Activated T-cell treated with anti-CD3 and anti-CD28 coated beads, Interleukin-2, amount 50 U/mL, for 24 hours (primary cell): ENCODE measurements at places on chromosomes 1 and 21.

DNA sequence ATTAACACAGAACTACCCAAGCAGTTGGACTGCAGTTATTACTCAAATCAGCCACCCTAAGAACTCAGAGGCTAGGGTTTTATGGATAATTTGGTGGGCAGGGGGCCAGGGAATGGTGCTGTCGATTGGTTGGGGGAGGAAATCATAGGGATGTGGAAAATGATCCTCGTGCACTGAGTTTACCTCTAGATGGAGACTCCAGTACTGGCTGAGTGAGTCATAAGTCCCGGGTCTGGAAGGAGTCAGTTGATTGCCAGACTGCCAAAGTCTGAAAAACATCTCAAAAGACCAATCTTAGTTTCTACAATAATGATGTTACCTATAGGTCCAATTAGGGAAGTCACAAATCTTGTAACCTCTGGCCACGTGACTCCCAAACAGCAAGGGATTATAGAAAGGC is 257.5 kb upstream of the PRMT6 start:
- DNase-seq: no peak

GRCh38 chr1:42335809-42336518 is 929 bp upstream of the FOXJ3 start:
- DNase-seq: no peak

DNA sequence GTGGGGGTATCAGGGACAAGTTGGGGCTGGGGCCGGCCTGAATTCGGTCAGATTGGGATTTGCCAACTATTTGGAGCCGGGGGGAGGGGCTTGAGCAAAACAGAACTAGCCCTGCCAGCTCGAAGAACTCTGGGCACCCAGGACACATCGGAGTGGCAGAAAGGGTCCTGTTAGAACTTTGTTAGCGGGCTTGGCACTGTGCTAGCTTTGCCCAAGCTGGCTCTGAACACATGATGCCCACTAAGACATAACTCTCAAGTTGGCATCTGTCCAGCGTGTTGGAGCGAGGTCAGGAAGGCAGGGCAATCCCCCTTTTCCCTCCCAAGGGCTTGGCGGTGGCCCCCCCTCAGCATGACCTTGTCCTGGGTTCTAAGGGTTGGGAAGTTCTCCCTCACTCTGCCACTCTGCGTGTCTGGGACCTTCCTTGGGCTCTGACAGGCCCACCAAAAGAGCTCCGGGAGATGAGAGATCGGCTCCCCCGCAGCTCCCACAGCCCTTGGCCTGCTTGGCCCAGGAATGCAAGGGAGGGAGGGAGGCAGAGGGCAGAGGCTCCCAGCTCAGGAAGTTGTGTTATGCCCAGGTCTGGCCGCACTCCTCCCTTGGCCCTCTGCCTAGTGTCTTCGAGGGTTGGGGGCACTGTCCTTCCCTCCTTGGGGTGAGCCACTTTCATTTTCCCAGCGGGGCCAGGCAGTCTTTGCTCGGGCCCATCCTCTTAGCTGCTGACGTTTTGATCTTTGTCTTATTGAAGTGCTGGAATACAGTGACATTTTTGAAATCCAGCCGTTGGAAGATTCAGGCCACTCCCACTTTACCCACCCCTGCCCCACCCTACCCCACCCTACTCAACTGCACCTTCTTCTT is 1.2 kb downstream of the LMNA start:
- no peak for DNase-seq

DNA sequence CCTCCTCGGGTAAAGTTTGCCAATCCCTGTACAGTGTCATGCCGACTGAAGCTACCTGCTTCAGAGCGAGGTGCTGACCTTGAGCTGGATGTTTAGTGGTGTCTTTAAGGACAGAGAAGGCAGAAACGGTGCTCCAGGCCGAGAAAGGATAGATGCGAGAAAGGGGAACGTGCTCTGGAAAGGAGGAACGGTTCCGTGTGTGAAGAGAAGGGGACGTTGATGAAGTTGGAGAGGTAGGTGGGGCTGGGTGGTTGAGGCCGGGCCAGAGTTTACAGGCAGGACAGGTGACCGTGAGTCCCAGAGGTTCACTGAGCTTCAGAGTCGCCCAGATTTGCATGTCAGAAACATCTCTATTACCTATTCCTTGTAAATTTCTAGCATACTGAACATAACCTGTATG is 90.7 kb downstream of the SCCPDH start:
- DNase-seq: no peak

GRCh38 chr1:219391297-219391696 is 217.6 kb downstream of the LYPLAL1 start:
- DNase-seq: no peak

DNA sequence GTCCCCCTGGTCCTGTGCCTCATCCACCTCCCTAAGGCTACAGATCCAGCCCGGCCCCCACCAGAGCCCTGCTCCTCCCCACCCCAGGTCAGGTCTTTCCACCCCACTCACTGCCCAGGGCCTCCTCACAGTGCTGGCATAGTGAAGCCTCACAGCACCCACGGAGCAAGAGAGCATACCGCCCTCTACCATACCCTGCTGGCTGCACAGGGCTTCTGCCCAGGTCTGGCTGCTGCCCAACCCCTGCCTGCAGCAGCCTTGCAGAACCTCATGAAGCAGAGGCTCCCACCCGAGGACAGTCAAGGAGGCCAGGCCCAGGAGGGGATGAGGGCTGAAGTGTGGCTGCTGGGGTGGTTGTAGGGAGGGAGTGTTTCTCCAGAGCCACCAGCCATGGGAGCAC is 19.7 kb upstream of the ARF1 start:
- no peak for DNase-seq

DNA sequence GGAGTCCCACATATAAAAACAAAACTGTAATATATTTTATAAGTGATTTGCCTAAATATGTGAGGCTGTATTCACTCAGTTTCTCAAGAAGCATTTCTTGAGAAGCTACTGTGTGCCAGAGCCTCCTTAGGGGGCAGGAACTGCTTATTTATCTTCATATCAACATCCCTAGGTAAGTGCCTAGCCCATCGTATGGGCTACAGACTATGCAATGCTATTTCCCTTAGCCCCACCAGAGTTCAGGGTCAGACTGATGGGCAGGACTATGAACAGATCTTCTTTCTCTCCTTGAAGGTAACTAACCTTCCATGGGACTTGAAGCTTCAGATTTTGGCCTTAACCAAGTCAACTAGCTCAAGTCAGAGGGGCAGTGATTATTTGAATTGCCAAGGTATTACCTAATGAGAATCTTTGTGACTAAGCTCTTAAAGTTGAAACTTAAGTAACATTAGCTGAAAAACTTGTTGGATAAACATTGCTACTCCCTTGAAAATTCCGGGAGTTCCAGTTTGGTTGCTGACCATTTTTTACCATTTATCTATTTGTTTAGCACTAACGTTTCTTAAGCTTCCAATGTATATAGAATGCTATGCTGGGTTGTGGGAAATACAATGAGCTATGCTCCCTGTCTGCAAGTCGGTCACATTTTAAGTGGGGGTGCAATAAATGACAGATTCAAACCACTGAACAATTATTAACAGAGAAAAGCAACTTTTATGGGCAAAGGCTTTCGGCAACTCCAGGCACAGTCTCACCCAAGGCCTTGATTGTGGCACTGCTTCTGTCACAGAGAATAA is 85.2 kb downstream of the GPR88 start:
- DNase-seq: no peak

- peak; percentile 70 for DNase-seq
These were observed 86.4 kb downstream of the FAF1 start for GRCh38 chr1:50873458-50874187.
